ENCODE measurements at places on chromosomes 3 and 15.
A peak's percentile ranks its signal among the peaks of the same experiment; 100 is the strongest.

DNA sequence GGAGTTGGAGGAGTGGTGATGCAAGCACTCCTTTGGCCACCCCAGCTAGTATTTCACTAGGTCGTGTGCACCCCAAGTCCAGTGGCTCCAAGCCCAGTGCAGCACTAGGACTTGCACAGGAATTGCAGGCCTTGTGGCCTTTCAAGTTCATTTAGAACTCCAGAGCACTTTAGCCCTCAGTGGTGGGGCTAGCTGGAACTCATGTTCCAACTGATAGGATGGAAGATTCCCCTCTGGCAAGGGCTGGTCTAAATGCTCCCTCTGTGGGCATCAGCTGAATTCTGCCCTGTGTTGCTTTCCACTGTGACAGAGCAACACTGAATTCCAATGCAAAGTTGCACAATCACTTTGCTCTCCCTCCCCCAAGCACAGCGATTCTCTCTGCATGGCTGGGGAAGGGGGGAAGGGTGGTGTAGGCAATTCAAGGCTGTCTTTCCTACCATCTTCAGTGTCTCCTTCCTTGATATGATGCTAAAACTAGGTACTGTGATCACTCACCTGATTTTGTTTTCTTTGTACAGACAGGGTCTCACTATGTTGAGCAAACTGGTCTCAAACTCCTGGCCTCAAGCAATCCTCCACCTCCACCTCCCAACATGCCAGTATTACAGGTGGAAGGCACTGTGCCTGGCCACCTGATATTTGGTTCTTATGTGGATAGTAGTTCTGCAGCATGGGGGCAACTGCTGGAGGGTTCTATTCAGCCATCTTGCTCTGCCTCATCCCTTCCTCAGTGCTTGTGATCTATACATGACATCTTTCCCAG is 10.3 kb downstream of the USF3 start:
- DNase-seq, result peak; percentile 46

GRCh38 chr3:170840291-170840859 is 29.6 kb downstream of the RPL22L1 start:
- DNase-seq, result no peak

- no peak for DNase-seq
Measured at GRCh38 chr3:133914839-133915600, 19.3 kb upstream of the RAB6B start.

DNA sequence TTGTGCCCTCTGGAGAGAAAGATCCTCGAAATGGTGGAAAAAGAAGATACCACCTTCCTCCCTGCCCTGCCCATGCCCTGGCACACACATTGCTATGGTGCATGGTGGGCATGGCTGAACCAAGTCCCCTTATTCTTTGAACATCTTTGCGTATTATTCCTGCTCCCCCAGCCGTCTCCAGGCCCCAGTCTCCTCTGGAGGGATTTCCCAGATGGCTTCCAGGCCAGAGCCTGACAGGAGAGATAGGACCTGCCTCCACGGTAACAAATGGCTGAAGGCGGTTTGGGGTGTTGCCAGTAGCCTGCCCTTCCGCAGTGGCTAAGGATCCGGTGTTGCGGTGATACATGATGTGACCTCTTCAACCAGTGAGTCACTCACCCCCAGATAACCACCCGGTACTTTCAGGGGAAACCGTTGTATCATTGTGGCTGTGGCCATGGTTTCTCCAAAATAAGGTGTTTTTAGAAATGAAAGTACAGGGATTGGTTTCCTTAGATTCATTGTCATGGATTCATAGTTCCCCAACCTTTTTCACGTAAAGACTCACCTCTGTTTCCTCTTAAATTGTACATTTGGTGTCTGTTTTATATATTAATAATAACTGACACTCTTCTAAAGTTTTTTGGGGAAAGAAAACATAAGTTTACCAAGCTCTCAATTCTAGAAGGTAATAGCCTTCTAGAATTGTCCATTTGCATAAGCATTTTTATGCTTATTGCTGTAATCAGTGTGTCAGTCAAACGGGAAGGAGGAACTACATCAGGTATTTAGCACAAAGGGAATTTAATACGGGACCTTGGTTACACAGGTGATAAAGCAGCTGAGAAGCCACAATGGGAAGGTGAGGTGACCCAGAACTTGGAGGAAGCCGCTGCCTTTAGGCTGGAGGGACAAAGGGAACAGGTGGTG is 25.9 kb downstream of the SMAD3 start:
- peak; percentile 60 for DNase-seq

- DNase-seq, result no peak
Measured at GRCh38 chr3:112888381-112889085, 41.9 kb upstream of the CD200R1L start.

GRCh38 chr15:28979208-28979841 is 93.6 kb downstream of the APBA2 start:
- no peak for DNase-seq

GRCh38 chr3:195885036-195885891 is 23.1 kb downstream of the TNK2 start:
- DNase-seq, result no peak
